ENCODE measurements at places on chromosomes 7 and 10.

GRCh38 chr7:34184466-34184865 lies 279.1 kb downstream of the BMPER start:
- DNase-seq: no peak

- DNase-seq: no peak
Measured at GRCh38 chr10:34217524-34217923, 597.6 kb downstream of the PARD3 start.

GRCh38 chr7:27603813-27604212 lies 58.9 kb downstream of the HIBADH start:
- no peak for DNase-seq

GRCh38 chr10:29877793-29878491 lies 181.4 kb downstream of the JCAD start:
- no peak for DNase-seq

- no peak for DNase-seq
Measured at GRCh38 chr7:54946271-54946670, 72.5 kb upstream of the EGFR start.

- DNase-seq: no peak
Measured at GRCh38 chr10:43044961-43045621, 31.8 kb upstream of the RET start.

DNA sequence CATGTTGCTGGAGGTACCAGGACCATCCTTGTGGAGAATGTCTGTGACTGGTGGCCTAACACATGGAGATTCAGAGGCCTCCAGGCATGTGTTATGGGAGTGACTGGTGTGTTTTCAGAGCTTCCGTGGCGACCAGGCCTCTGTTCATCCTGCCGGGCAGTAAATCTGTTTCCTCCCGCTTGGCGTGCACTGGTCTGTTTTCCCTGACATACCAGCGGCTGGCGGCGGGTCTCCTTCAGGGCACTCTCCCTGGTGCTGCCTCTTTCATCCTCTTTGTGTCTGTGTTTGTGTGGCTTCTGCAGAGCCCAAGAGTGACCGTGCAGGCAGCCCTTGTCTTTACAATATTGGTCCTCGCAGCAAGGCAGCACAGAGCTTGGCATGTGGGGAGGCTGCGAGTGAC lies 385.1 kb upstream of the MKI67 start:
- no peak for DNase-seq

DNA sequence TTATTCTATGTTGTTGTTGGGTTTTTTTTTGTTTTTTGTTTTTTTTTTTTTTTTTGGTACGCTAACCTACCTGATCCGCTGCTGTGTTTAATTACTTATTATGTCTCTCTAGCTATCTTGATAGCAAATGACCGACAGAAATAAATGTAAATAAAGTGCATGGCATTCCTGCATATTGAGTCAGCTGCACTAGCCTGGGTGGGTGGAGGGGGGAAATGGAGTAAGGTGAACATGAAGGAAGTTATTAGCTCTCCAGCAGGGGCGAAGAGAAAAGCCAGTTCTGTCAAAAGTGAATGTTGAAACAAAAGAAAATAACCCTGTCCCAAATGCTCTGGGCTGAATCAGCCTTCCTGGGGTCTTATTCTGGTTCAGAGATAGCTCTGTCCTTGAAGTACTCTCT lies 210.7 kb upstream of the MDFIC start:
- no peak for DNase-seq

GRCh38 chr7:101669307-101669706 lies 40.2 kb upstream of the MYL10 start:
- no peak for DNase-seq

DNA sequence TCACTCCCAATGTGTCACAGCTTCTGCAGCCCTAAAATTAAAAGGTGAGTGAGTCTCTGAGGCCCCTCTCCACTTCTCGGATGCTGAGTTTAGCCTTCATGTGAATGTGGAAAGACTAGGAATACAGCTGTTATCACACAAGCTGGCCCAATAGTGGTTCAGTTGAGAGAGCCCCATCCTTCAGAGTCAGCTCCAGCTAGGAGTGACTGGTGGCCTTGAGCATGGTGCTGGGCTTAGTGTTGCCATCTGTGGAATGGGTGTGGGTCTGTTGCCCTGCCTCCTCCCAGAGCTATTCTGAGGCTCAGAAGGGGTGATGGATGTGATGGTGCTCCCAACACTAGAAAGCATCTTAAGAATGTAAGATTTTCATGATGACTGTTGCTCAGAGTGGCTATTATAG lies 55.8 kb downstream of the FIGNL1 start:
- no peak for DNase-seq

DNA sequence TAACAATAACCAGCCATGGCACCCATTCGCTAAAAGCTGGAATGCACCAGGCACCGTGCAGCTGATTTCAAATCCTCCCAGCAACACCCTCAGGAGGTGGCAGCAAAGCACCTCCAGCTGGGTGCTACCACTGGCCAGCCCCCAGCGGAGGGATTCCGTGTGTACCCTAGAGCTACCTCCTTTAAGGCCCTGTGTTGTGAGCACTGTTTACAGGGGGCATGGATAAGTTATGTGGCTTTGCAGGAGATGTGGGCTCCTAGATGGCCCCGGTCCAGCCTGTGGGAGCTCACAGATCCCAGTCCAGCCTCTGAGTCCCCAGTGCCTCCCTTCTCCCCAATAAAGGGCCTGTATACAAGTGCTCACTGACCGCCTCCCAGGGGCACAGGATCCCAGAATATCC lies 27.1 kb downstream of the TNRC18 start:
- DNase-seq: no peak

DNA sequence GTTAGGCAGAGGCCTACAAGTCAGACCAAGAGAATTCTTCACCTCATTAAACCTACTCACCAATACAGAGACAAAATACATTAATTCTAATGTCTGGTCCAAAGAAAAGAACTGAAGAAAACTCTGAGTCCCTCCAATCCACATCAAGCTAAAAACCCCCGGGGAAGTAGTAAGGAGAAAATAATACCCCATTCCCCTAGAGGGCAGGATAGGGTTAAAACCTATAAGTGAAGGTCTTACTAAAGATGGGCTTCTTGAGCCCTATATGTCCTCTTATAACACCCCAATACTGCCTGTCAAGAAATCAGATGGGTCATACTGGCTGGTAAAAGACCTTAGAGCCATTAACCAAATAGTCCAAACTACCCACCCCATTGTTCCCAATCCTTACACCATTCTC lies 141.3 kb upstream of the TMEM106B start:
- DNase-seq: no peak

DNA sequence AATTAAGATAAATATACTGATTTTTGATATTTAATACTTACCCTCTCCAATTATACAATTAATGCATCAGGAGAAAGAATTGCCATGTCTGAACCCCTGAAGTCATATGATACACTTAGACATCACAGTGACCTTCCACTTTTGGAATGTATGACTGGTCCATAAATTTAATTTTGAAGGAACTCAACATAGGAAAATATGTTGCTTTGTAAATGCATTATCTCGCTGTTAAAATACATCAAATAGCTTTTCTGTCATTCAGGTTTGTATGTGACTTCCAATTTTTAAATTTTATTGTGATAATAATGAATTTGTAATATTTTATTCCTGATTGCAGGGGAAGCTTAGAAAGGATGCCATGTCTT lies 631.9 kb upstream of the ANKRD30A start:
- no peak for DNase-seq

DNA sequence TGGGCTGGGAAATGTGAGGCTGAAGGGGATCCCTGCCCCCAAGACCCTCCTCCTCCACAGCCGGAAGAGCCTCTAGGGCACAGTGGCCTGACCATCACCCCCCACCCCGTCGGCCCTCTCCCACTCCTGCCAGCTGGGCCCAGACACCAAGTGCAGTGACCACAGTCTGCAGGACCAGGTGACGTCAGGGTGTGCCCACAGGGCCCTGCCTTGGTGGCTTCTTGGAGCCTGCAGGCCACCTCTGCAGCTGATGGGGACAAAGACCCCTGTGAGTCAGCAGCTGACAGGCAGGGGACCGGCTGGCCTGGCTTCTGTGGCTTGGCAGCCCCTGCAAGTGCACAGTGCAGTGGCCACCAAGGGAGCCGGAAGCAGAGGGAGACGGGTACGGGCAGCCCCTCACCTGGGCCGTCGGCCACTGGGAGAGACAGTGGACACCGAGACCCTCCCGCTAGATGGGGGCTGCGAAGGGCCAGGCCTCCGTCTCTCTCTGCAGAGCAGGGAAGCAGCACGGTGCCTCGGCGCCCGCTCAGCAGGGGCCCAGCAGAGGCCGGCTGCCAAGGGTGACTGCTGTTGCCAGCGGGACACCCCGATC lies 274.6 kb downstream of the ELFN1 start:
- peak; percentile 16 for DNase-seq

- DNase-seq: peak; percentile 33
Measured at GRCh38 chr7:44066494-44067063, 1.2 kb upstream of the PGAM2 start.

GRCh38 chr7:12800486-12800885 lies 113.1 kb downstream of the ARL4A start:
- no peak for DNase-seq

DNA sequence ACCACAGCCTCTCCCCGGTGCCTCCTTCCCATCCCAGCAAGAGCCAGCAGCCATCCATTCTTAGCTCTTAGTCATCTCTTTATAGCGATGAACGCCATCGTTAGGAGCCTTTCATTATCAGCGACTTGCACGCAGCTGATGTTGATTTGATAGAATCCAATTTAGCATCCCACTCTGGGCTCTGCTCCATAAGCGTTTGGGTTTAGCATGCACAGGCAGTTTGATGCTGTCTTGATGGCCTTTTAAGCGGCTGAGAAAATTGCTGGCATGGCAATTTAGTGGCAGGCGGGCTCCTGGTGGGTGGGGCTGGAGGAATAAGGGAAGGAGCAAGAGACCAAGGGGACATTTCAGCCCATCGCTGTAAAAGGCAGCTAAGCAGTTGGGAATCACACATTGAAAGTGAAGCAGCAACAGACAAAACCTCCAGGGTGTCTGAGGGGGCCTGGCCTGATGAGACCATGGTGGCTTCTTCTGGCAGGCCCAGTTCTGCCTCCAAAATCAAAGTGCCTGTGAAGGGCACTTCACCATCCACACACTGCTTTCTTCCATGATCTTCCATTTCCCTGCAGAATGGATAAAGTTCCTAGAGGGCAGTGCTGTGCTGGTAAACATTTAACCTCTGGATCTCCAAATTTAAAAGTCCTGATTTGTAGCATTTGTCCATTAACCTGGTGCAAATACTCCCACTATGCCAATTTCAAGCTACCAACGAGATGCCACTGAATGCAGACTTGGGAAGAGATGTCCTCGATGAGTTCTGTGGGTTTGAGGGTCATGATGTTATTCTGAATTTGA lies 107.8 kb upstream of the PLXNA4 start:
- DNase-seq: no peak

- no peak for DNase-seq
Measured at GRCh38 chr7:114183311-114184088, 231.1 kb upstream of the FOXP2 start.

GRCh38 chr7:147818317-147818716 lies 772.2 kb upstream of the C7orf33 start:
- no peak for DNase-seq

DNA sequence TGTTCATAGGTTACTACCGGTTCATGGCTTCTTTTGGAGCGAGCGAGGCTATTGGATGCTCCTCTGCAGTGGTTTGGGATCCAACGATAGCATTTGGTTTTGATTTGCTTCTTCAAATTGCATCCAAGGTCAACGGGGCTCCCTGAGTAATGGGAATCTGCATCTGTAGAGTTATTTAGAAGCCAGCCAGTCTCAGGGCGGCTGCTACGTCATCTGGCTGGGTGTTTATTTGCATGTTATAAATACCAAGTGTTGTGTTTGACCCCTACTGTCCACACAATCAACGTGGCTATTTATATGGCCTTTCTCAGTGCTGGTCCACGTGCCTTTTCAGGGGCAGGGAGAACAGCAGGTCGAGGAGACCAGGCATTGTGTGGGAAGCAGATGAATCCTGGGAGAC lies 137.7 kb downstream of the PRPF18 start:
- DNase-seq: peak; percentile 69

- no peak for DNase-seq
Measured at GRCh38 chr10:123557366-123558108, 108.6 kb upstream of the GPR26 start.

- no peak for DNase-seq
Measured at GRCh38 chr7:129655811-129656210, 44.3 kb downstream of the NRF1 start.

- no peak for DNase-seq
Measured at GRCh38 chr10:24241536-24242040, 32.6 kb downstream of the KIAA1217 start.

GRCh38 chr10:51748959-51749358 lies 49.6 kb upstream of the CSTF2T start:
- no peak for DNase-seq

- no peak for DNase-seq
Measured at GRCh38 chr10:118968060-118968459, 61.5 kb upstream of the NANOS1 start.

DNA sequence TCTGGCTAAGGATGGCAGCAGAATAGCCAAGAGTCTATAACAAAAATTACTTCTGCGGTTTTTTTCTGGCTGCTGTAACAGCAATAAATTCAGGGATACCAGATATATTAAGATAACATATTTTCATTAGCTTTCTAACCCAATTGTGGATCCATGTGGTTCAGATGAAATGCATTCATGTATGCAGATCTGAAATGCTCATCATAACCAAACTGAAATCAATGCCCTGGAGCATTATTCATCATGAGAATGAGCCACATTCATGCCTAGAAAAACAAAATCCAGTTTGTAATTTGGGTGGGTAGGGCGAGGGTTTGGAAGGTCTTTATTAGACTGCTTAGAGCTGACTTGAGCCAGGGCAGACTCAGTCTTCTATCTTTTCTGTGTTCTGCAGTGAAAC lies 69.8 kb upstream of the SEMA3A start:
- DNase-seq: no peak

DNA sequence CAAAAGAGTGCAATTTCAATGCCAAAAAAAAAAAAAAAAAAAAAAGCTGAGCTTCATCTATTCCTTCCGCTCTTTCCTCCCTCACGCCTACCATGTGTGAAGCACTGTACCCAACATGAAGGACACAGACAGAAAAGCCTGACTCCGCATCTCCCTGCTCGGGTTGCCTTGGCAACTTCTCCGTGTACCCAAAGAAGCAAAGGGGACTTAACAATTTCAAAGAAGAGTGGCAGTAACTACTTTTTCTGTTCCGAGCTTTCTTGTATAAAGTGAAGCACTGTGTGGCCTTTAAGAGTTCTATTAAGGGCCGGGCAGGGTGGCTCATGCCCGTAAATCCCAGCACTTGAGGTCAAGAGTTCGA lies 177.7 kb downstream of the PRKCQ start:
- DNase-seq: no peak

DNA sequence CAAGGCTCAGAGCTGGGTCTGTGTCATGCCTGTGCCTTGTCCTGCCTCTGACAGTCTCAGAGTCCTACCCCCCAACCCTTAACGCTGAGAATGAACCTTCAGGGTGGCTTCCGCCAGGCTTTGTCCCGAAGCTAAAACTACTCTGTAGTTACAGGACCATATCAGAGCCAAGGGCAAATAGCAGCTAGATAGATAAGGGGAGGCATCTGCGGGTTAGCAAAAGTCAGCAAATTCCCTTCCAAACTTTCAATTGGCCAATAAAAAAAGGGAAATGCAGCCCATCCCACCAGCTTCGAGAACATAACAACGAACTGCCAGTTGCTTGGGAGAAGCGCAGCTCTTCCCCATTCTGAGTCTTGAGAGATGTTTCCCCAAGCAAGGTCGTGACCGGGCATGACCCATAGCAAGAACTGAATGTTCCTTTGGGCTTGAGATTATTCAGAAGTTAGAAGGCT lies 17.7 kb downstream of the CCL24 start:
- DNase-seq: no peak

- DNase-seq: no peak
Measured at GRCh38 chr10:13270877-13271551, 28.9 kb downstream of the PHYH start.

Measured in left hindlimb (tissue), 1 donor.